ENCODE measurements at places on chromosomes 7 and 10.

DNA sequence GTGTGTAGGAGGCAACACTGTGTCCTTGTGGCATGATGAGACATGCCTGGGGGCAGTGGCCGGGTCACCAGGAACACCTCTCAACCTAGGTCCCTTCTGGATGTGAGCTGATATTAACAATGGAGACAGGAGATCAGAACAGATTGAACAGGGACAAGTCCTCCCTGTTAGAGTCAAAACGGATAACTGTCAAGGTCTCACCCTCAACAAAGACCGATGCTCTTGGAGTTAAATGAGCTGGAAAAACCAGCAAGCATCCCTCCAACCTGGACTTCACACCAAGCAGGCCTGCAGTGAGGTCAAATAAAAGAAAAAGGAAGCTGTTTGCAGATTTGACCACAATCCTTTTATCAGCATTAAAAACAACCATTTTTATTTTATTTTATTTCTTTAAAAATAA is 49.0 kb downstream of the SLIT1 start:
- no peak for DNase-seq

- no peak for DNase-seq
Measured at GRCh38 chr7:75623390-75624133, 115.2 kb downstream of the HIP1 start.

GRCh38 chr10:102211615-102212299 is 14.3 kb upstream of the ELOVL3 start:
- DNase-seq = no peak

DNA sequence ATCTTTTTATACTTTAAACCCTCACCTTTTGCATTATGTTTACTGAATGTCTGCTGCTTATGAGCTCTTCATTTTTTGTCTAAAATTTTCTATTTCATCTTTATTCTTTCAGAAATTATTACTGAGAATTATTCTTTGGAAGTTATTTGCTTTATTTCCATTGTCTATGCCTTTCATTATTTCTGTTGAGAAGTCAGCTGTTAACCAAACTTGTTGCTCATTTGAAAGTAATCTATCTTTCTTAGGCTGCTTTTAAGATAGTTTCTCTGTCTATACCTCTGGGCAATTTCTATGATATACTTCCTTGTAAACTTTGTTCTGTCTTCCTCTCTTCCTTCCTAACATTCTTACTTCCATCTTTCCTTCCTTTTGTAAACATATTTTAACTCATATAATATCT is 1165.9 kb upstream of the CELF2 start:
- DNase-seq = no peak

GRCh38 chr10:3090914-3091787 is 23.8 kb downstream of the PFKP start:
- DNase-seq = peak; percentile 66

- no peak for DNase-seq
Measured at GRCh38 chr7:150567871-150568301, 696 bp downstream of the GIMAP4 start.

DNA sequence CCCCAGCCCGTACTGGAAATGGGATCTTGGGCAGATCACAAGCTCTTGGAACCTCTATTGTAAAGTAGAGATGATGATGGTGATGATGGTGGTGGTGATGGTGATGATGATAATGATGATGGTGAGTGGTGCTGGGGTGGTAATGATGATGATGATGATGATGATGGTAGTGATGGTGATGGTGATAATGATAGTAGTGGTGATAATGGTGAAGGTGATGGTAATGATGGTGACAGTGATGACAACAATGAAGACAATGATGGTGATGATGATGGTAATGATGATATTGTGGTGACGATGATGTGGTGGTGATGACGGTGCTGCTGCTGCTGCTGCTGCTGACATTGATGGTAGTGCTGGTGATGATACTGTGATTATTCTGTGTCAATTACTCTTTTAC is 91.0 kb upstream of the AFAP1L2 start:
- DNase-seq = peak; percentile 38

- DNase-seq = no peak
Measured at GRCh38 chr7:92614660-92615174, 24.5 kb upstream of the FAM133B start.

DNA sequence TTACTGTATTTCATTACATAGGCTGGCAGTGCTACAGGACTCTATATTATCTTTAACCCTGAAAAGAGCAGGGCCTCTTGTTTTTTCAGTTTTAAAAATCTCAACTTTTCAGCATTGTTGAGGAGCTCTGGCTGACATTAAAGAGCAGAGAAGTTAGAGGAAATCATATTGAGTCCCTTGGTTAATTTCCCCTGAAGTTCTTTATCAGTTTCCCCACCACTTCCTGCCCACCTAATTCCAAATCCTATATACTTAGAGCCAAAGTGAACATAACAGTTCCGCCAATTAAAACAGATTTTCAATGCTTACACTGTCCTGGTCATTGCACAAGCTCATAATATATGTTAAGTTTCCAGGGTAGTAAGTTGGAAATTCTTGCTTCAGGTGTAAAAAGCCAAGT is 66.0 kb upstream of the MRLN start:
- DNase-seq = no peak

GRCh38 chr7:124764051-124764846 is 1.3 kb downstream of the GPR37 start:
- DNase-seq = no peak

GRCh38 chr7:142100634-142101033 is 10.9 kb upstream of the MGAM2 start:
- no peak for DNase-seq

DNA sequence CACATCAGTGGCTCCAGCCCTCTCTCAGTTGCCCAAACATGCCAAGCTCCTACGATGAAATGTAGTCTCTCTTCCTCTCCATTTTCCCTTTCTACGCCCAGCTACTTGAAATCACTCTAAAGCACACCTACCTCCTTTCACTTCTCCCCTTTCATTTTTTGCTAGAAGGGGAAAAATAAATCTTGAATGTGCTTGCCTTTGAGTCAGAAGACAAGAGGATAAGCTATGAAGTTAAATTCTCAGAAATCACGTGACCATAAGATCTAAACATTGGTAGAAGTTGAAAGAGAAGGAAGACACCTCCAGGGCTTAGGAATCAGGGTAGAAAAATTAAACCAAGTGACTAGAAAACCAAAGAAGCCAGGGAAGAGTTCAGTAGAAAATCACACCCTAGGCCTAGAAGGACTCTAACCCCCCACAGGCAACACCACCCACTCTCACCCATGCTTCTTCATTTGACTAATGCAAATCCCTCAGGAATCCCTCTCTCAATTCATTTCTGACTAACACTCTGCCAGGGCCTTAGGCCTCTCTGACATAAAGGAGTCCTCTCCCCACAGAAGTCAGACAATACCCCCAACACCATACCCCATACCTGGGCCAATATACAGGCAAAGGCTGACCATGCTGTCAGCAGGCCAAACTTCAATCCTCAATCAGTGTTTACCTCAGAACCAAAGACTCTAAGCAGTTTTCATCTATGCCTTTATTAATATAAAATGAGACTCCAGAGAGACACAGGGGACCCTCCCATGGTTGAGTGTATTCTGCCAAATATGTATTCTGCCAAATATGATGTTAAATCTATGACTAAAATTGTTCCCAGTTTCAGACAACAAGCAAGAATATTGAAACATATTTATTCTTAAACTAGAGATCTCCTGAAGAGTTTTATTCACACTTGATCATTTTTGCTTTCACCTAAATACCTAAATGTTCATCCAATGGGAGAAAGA is 84.8 kb downstream of the ELMO1 start:
- no peak for DNase-seq

GRCh38 chr7:21334906-21335305 is 93.0 kb upstream of the SP4 start:
- DNase-seq = no peak

DNA sequence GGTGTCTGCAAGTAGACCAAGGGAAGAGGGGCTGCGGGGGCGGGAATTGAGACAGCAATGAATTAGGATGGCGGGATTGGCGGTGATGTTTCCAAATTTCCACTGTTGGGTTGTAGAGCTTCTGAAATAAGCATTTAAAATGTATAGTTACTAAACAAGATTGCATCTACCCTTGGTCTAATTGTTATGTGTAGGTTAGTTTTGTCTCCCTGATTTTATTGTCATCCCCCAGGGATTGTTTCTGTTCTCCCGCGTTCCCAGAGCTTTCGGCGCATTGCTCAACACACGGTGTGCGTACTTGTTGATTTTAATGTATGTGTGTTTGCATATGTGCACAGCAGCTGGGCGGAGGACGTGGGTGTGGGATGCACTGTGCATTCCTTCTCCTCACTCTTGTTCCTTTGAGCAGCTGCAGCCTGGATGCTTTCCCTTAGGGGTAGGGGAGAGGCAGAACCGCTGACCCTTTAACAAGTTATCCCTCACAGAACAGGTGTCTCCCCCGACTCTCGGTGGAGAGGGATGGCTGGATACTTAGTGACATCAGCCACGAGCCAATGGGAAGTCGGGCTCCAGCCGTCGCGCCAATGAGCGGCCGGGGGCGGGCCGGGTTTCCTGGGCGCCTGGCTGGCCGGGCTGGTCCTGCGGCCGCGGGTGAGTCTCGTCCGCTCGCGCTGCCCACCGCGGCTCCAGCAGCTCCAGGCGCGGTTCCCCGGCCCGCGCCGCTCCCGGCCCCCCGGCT is at the start of gene TSPAN33:
Gene TSPAN33 (plus strand): TSS at position 613 of the 739 bp plus-strand sequence. CDS start 274 bp downstream, outside the sequence.
- DNase-seq = peak; percentile 79

GRCh38 chr10:124917428-124918190 is 24.3 kb upstream of the ZRANB1 start:
- peak; percentile 61 for DNase-seq

- peak; percentile 40 for DNase-seq
Measured at GRCh38 chr7:77982926-77983550, 184.5 kb downstream of the PHTF2 start.

DNA sequence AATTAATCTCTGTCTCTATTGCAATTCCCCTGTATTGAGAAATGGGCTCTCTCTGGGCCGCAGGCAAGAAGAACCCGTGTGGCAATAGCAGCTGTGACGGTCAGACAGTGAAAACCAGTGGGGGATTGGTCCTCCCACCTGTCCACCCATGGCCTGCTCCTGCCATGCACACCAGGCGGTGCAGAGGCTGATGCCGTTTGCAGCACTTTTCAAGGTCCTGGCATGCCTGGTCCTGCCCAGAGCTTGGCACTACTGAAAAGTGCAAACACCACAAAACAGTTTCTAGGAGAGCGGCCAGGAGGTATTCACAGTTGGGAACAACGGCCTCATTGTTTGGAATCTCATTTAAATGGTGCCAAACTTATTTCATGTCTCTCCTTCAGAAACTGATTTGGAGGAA is 41.5 kb downstream of the PSPH start:
- no peak for DNase-seq

DNA sequence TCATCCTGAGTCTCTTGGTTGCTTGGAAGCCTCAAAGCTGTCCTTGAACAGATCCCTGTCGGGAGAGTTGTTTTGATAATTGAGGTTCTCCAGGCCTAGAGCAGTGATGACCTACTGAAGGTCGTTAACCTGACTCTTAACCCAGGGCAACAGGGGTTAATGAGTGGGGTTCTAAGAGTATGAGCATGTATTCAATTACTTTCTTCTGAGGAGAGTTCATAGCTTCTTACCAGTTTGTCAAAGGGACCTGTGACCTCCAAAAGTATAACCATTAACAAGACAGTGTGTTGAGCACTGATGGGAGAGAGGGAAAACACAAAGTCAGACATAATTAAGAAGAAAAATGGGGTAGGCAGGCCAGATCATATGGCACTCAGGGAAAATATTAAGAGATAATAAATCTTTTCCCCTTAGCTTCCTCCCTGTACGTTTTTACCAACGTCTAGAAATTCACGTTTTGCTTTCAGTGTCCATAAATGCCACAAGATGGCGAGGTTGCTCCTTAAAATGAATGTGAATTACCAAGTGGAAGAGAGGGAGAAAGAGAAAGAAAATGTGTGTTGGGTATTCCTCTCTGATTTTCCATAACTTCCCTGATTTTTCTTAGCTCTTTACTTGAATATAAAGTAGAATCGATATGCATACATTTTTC is 97.6 kb downstream of the SUGCT start:
- peak; percentile 37 for DNase-seq

- DNase-seq = no peak
Measured at GRCh38 chr10:130816116-130816901, 495.2 kb downstream of the TCERG1L start.

Measured in activated CD8-positive, alpha-beta T cell treated with anti-CD3 and anti-CD28 coated beads for 36 hours (primary cell).